Left forelimb (tissue), 1 donor: ENCODE measurements at places on chromosomes 6 and 20.

- DNase-seq = no peak
Observed at GRCh38 chr20:9311132-9311531, 203.3 kb upstream of the LAMP5 start.

GRCh38 chr6:140041056-140041455 is 666.6 kb upstream of the CITED2 start:
- no peak for DNase-seq

DNA sequence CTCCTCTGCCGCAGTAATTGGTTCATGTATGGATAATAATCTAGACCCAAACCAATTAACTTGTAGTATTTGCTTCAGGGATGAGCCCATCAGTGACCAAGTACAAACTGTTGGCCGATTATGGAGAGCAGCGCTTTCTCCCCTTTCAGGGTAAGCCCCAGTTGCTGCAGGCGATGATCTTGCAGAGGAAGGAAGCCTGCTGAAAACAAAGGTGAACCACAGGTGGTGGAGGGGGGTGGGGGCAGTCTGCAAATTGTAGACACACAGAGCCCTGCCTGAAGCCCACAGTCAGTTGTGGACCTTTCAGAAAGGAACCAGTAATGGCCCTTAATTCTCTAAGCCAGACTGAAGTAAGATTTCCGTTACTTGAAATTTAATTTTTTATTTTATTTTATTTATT is 167.9 kb upstream of the JARID2 start:
- DNase-seq = no peak

DNA sequence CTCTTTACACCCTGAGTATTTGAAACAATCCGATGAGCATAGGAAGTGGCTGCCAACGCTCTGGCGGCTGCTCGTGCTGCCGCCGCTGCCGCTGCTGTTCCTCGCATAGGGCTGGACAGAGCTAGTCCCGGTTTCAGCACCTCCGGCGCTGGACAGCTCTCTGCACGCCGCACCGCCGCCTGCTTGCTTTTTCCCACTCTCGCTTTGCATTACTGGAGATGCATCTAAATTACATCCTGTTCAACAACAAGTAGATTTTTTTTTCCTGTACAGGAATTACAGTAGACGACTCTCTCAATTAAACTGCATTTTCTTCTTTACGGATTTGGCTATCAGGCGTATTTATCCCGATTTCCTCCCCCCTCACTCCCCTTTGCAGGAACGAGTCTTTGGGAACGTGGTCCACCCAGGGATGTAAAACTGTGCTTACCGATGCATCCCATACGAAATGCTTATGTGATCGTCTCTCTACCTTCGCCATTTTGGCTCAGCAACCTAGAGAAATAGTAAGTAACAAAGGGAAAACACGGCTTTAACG is 563.8 kb downstream of the LMBRD1 start:
- peak; percentile 89 for DNase-seq

GRCh38 chr20:35466856-35467255 is 11.5 kb downstream of the CEP250 start:
- no peak for DNase-seq

DNA sequence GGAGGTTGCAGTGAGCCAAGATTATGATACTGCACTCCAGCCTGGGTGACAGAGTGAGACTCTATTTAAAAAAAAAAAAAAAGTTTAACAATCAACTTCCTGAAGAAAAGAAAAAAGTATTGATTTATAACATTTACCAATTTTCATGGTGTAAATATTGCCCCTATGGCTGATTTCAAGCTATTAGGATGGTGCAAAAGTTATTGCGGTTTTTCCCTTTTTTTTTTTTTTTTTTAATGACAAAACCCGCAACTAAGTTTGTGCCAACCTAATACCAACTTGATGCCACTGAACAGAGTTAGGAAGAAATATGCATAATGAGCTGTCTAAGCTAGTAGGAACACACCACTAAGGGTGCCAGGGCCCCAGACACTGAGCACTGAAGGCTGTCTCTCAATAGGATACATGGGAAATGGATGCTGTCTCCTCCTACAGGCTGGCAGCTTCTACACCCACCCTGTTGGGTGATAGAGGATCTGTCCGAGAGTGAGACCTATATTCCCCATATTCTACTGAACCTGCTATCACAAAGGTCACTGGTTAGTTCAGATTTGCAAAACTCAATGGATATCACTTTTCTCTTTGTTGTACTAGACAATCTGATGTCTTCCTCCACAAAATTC is 6.5 kb upstream of the PERP start:
- DNase-seq = no peak

DNA sequence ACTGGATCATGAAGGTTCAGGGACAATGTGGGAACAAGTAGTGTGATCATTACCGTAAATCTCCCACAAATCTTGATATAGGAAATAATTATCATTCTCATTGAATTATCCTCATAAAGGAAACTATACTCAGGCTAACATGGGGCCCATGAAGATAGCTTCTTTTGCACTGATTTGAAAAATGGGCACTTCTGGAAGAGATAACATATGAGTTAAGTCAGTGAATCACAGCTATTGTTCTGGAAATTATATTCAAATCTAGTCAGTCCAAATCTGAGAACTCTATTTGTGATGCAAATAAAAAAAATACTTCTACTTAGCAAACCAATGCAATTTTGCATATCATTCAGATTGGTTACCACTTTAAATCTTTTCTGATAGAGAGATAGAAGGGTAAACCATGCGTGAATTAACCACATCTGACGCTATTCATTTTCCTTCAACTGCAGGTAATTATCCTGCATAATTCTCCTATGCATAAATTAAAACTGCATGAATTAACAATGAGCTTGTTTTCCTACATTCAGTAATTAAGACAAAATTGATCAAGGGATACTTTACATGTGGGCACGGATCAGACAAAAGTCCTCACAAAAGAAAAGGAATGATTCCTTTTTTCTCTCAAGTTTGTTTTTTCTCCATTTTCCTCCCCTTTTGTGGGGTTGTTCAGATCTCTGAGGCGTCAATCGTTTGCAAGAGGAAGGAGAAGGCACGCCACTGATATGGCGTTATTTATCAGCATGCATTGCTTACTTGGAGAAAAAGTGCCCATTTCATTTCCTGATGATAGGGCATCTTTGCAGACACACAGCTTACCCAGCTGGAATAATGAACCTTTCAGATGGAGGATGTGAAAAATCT is 36.4 kb downstream of the RIPOR2 start:
- DNase-seq = no peak

GRCh38 chr20:57124800-57125517 is 141.5 kb downstream of the BMP7 start:
- DNase-seq = no peak

GRCh38 chr20:58056921-58057686 is 171.3 kb downstream of the ANKRD60 start:
- DNase-seq = peak; percentile 40

DNA sequence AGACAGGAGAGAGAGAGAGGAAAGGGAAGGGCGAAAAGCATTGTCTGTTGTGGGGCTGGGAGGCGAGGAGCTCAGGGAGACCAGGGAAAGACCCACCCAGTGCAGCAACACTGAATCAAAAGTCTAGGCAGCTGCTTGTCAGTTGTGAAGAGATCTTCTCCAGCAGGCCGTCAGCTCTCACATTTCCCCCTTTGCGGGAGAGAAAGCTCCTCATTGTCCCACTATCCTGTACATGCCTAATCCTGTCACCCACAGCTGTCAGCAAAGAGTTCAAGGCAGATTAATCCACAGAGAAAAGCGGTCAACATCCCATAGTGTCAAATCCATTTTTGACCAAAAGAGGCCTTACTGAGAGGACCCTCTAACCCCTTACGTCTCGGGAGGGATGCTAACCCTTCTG is 27.3 kb downstream of the RNF182 start:
- no peak for DNase-seq

GRCh38 chr6:166904101-166904746 is 52.1 kb downstream of the RNASET2 start:
- no peak for DNase-seq

GRCh38 chr6:4889701-4890100 is 113.5 kb downstream of the CDYL start:
- DNase-seq = no peak

DNA sequence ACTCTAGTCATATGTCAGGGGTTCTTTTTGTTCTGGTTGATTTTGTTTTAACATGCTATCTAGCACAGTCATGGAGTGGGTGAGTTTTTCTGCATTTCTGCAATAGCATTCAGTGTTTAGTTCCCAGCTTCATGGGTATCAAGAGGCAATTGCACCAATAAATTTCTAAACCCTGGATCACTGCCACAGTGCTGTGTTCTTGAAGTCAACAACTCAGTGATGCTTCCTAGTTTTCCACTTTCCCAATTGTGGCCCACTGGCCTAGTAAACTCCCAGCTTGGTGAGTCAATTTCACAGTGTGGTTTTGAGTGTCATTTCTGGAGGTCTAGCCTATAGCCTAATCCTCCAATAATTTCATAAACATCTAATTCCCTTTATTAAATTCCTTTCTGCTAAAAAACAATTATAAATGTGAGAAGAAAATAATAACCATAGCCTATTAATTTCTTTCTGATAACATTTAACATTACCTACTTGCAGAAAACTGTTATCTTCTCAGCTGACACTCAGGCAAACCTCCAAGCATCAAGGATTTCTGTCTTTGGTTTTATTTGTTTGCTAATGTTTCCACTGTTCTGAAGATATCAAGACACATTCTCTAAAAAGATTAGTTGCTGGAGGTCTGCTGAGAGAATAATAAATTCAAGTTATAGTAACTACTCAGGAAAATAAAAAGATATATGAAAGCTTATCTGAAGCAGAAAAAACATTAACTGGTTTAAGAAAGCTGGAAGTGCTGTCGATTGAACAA is 89.9 kb downstream of the PDE7B start:
- DNase-seq = no peak

- DNase-seq = no peak
Observed at GRCh38 chr6:169988769-169989550, 237.5 kb downstream of the ERMARD start.

DNA sequence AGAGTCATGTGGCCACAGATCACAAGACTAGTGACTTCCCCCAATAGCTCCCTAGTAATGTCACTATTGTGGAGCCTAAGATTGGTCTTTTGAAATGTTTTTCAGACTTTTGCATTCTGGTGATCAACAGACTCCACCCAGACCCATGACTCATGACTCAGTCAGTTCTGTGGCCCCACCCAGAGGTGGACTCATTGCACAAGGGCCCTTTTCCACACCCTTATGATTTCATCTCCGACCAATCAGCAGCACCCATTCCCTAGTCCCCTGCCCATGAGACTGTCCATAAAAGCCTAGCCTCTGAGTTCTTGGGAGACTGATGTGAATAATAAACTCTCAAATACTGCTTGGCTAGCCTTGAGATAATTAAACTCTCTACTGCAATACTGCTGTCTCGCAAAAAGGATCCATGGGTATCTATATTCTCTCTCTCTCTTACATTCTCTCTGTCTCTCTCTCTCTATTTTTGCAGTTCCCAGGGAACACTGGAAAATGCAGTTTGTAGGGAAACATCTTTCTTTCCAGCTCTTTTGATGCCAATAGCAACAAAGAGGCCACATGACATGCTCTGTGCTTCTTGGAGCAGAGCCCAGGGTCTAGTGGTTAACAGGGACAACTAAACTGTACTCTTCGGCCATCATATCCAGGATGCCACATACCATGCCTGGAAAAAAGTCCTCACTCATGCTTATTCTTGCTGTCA is 71.3 kb upstream of the IYD start:
- DNase-seq = no peak

DNA sequence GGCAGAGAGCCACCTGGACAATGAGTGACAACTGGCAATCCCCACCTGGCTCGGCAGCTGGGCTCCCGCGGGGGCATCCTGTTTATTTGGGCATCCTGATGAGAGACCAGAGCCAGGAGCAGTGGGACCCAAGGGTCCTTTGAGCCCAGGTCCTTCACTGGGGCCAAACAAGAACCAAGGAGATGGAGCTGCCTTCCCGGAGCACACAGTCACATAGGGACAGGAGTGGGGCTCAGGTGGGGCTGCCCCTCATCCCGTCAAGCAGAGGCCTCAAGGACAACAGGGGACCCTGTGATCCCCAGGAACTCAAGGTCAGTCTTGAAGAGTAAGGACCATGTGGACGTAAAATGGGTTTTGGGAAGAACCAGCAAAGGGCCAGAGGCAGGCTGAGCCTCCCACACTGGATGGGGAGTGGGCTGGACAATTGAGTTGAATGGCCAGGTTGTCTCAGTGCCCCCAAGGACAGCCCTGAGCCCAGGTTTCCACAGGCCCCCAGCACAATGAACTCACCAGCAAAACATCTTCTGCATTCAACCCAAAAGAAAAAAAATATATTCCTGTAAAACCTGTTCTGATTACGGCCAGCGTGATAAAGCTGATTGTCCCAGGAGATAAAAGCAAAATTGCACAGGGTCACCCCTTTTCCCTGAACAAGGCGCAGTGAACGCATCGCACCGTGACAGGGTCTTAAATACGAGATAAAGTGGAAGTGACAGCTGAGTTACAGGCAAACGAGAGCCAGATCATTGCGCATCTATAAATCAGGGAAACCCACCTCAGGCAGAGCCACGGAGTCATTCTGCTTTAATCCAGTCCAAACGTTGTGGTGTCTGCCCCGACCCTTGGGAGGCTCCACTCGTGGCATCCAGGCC is 86.2 kb downstream of the ANKRD60 start:
- peak; percentile 37 for DNase-seq

DNA sequence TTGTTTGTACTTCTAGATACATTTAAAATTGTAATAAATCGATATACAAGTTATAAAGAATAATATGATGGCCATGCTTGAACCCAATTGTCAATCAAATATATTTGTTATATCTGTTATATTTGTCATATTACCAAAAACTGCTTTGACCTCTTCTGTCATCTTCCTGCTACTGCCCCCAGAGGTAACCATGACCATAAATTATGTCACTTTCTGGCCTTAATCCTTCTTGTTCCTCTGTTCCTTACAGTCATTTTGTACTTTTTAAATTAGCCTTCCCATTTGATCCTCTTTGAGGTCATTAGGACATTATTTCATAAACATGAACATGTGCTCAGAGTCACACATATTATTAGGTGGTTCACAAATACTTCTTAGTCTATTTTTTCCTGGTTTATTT is 124.7 kb downstream of the HFE start:
- no peak for DNase-seq

- no peak for DNase-seq
Observed at GRCh38 chr20:31715766-31716165, 6.9 kb downstream of the BCL2L1 start.

- no peak for DNase-seq
Observed at GRCh38 chr6:114288701-114289495, 53.9 kb downstream of the HS3ST5 start.

GRCh38 chr6:21986703-21987102 is 310.1 kb downstream of the PRL start:
- DNase-seq = no peak

DNA sequence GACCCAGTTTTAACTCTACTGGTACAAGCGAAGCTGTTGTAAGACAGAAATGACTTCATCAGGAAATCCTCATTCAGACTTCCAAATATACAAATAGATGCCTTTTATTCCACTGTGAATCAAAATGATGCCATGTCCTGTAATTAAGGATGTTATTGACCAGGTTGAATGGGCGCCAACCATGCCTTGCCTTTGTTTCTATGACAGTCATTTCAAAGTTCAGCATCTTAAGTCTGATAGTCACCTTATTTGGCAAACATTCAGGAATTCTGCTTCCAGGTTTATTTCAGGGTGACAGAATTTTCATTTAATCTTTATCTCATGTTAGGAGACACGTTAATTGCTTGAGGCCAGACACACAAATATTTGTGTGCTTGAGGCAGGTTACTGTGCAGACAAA is 592.8 kb upstream of the JAG1 start:
- DNase-seq = no peak
